ENCODE measurements at places on chromosomes 1 and 21.

GRCh38 chr21:14690886-14691285 lies 144.8 kb upstream of the SAMSN1 start:
- DNase-seq = no peak

DNA sequence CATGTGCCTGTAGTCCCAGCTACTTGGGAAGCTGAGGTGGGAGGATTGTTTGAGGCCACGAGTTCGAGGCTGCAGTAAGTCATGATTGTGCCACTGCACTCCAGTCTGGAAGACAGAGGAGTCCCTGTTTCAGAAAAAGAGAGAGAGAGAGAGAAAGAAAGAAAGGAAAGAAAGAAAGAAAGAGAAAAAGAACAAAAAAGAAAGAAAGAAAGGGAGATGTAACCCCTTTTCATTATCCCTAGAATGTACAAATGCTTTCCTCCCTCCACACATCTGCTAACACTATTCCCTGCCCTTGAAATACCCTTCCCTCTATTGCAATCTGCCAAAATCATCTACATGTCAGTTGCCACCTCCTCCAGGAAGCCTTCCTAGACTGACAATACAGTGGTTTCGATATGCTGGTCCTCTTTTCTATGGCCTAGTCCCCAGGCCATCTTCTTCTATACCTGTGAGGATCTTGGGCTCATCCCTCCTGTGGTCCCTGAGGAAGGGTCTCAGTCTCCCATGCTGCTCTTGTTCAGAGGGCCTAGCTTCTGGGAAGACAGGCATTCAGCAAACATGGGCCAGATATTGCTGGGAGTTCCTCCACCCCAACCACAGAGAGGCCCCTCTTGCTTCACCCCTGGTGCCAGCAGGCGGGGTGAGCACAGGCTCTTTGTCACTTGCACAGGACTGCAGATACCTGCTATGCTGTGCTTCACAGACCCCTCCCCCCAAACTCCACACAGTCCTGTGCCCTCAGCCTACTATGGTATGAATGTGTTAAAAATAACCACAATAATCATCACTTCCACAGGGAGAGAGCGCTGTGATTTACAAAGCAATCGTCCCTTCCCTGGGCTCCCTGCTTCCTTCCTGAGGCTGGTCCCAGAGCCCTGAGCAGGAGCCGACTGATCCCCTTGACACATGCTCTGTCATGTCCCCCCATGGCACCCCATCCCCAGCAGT lies 14.1 kb downstream of the ADGRB2 start:
- DNase-seq = no peak

DNA sequence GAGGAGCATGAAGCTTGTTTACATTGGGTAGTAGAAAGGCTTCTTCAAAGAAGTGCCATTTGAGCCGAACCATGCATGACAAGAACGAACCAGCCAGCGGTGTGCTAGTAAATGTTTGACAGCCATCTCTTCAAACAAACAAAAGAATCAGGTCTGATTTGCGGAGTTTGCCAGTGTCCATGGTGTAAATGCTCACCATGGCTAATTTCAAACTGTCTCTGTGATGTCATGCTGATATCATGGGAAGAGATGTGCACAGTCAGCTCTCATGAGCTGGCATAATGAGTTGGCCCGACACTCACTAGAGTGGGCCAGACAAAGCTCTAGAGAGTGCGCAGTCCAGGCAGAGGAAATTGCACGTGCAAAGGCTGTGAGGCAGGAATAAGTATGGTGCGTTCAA lies 101.1 kb downstream of the KAZN start:
- no peak for DNase-seq

DNA sequence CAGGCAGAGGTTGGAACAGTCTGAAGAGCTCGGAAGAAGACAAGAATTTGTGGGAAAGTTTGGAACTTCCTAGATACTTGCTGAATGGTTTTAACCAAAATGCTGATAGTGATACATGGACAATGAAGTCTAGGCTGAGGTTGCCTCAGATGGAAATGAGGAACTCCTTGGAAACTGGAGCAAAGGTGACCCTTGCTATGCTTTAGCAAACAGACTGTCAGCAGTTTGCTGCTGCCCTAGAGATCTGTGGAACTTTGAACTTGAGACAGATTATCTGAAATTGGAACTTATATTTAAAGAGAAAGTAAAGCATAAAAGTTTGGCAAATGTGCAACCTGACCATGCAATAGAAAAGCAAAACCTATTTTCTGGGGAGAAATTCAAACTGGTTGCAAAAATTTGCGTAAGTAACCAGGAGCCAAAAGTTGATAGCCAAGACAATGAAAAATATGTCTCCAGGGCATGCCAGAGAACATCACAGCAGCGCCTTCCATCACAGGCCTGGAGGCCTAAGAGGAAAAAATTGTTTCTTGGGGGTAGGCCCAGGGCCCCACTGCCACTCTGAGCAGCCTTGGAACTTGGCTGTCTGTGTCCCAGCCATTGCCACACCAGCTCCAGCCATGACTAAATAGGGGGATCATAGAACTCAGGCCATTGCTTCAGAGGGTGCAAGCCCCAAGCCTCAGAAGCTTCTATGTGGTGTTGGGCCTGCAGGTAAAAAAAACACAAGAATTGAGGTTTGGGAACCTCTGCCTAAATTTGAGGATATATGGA lies 675.3 kb downstream of the LTN1 start:
- no peak for DNase-seq

GRCh38 chr1:59986516-59987310 lies 60.1 kb upstream of the CYP2J2 start:
- no peak for DNase-seq

- DNase-seq = no peak
These were observed 382.7 kb upstream of the DUSP10 start for GRCh38 chr1:222124602-222125001.

DNA sequence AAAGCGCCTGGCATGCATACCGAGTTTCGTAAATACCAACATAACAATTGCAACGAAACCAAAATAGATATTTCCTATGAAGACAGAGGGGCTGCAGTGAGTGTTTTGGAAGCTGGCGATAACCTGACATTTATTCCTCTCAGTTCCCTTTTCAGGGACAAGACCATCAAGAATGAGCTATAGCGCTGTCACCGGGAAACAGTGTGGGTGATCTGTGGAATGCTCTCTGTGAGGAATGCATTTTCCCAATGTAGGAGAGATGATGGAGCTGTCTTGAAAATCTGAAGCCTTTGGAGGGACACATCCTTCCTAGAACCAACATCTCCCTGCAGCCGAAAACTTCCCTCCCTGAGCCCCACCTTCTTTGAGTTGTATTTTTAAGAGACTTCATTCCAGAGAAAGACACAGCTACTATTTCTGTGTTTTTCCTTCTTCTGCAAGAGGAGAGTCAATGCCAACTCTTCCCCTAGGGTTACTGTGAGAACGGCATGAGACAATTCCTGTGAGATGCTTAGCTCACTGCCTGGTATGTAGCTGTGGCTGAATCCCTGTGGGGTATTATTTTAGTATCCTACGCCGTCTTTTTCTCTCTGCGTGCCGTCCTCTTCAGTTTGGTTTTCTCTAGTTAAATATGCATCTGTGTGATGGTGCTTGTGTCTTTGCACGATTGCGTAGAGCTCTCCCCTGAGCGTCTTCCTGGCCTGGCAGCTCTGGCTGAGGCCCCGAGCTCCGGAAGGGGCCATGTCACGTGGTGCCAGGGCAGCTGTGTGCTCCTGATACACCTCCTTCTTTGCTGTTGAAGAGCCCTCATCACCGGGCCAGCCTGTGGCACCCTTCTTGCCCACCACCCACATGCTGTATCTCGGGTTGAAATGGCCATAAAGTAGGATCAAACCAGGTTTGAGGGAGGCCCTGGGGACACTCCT lies 45.2 kb downstream of the AJAP1 start:
- no peak for DNase-seq

- DNase-seq = no peak
These were observed 302.7 kb downstream of the GRIK1 start for GRCh38 chr21:29637134-29637533.

GRCh38 chr1:178921499-178921898 lies 50.6 kb upstream of the ANGPTL1 start:
- DNase-seq = no peak

DNA sequence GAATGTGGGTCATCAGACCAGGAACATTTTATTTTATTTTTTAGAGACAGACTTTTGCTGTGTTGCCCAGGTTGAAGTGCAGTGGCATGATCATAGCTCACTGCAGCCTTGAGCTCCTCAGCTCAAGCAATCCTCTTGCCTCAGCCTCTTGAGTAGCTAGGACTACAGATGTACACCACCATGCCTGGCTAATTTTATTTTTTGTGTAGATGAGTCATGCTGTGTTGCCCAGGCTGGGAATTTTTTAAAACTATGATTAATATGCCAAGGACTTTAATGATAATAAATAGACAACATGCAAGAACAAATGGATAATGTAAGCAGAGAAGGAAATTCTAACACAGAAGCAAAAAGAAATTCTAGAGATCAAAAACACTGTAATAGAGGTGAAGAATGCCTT lies 142.4 kb downstream of the AK5 start:
- no peak for DNase-seq

GRCh38 chr21:45887788-45888187 lies 93.8 kb upstream of the COL6A1 start:
- no peak for DNase-seq

DNA sequence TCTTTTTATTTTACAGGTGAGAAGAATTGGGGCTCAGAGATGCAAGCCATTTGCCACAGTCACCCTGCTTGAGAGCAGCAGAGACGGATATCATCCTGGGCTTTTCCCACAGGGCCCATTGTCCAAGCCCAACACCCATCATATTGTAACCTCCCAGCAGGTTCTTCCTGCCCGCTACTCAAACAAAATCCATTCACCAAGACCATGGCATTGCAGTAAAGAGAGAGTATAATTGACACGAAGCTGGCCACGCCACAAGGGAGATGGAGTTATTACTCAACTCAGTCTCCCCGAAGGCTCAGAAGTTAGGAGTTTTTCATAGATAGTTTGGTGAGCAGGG lies 60.9 kb upstream of the KLHDC7A start:
- no peak for DNase-seq

DNA sequence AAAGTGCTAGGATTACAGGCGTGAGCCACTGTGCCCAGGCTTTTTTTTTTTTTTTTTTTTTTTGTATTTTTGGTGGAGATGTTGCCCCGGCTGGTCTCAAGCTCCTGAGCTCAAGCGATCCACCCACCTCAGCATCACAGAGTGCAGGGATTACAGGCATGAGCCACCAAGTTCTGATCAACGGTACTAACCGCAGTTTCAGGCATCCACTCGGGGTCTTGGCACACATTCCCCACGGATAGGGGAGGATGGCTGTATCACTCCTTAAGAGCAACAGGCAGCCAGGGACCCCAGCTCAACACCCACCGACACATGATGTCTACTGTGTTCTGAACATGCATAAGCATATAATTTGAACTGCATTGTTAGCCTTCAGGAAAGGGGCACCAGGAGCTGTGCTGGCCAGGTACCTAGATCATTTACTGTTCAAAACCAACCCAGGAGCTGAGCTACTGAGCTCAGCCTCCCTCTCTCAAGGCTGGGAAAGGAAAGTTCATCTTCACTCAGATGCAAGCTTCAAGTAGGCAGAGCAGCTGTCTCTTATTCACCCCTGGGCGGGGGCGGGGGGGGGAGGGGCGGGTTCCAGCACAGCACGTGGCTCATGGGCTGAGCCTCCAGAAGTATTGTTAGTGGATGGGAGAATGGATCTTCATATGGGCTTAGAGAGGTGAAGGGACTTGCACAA lies 24.7 kb downstream of the CAPZB start:
- no peak for DNase-seq

DNA sequence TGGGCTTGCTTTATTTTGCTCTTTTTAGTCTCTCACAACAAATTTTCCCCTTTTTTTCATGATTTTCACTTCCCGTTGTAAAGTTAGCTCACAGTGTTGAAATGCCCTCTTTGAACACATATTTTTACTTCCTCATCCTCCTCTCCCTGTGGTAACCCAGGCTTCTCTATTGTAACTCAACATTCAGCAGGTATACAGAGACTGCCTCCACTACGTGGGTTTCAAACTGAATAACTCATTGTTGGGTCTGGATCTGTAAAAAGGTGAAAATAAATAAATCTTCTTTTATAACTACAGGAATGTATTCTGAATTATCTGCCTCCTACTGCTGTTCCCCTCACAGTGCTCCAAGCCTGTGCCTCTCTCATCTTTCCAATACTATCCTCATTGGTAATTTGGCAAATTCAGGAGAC lies 166.4 kb downstream of the RUNX1 start:
- no peak for DNase-seq

GRCh38 chr1:110877364-110877763 lies 4.4 kb downstream of the CD53 start:
- no peak for DNase-seq

DNA sequence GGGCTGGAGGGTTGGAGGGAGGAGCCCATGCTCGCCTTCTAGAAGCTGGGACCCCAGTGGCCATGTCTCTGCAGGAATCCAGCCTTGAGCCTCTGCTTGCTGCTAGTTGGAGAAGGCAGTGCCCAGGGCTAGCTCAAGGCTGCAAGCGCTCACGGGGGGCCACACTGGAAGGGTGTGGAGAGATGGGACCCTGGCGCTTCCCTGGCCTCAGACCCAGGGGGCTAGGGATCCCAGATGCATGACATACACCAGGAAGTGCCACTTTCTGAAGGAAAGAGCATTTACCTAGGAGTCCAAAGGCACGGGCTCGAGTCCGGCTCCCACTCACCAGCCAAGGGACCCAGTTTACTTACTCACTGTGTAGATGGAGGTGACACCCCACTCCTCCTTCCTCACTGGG lies 32.6 kb downstream of the NENF start:
- DNase-seq = no peak

DNA sequence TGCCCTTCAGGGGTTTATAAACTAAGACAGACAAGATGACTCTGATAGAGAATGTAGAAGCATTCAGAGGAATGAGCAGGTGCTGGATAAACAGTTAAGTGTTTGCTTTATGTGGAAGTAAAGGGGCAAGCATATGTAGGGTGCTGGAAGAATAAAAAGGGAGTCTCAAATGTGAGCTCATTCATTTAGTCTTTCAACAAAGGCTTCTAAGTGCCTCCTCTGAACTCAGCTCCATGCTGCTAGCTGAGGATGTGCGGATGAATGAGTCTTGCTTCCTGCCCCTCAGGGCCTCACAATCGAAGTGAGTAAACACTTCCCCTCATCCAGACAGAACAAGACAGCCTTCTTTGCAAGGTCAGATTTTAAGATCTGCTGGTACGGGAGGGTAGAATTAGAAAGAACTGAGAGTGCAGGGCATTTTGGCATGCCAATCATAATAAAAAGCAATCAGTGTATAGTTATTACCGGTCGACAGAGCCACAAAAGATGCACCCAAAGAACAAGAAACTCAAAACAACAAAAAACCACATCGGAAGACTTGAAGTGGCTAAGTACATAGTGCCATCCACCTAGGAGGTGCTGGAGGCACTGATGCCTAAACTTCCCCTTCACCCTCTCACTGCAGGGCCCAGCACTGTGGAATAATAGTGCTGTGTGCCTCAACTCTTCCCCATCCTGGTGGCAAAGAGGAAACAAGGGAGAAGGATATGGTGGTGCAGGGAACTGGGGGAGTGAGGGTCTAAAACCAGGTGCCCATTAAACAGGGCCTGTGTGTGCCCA lies 69.8 kb downstream of the TNR start:
- no peak for DNase-seq

DNA sequence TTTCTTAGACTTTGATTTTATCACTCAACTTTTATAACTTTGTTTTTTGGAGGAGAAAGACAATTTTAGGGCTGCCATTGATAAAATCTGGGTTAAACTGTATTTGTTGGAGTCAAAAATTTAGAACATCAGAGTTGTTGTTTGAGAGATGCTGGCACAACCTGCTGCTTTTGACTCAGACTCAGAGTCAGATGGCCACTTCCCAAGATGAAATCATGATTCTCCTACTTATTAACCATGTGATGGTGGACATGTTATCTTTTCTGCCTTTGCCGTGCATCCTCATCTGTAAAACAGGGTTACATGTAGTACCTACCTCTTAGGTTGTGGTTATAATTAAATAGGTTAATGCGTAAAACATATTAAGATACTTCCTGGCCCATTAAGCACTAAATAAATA lies 71.2 kb downstream of the PLA2G4A start:
- no peak for DNase-seq

- peak; percentile 1 for DNase-seq
These were observed 1.7 kb upstream of the KRTAP7-1 start for GRCh38 chr21:30831194-30831765.
